ENCODE measurements at places on chromosomes 12 and 14.

GRCh38 chr12:88057994-88058718 is 29.0 kb upstream of the C12orf50 start:
- DNase-seq, result no peak

- DNase-seq, result no peak
Observed at GRCh38 chr14:92397150-92397952, 74.4 kb downstream of the SLC24A4 start.

- DNase-seq, result no peak
Observed at GRCh38 chr14:104657563-104658324, 31.7 kb upstream of the INF2 start.

GRCh38 chr14:56340932-56341331 is 222.7 kb downstream of the PELI2 start:
- no peak for DNase-seq

DNA sequence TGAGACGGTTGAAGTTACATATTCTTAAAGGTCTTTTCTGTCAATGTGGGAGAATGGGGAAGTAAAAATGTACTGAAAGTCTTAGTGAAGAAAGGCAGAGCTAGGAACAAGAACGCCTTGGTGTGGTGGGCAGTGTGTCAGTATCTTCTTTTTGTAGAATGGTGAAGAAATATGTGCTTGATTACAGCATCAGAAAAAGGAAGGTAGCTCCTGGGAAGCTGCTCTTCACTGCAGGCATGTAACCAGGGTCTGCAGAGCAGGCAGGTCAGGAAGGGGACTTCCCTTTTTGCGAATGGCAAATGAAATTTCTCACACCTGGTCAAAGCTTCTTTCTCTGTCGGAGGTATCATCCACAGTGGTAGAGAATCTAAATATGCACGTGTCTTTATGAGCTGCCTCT is 226.2 kb downstream of the ADAMTS20 start:
- no peak for DNase-seq

DNA sequence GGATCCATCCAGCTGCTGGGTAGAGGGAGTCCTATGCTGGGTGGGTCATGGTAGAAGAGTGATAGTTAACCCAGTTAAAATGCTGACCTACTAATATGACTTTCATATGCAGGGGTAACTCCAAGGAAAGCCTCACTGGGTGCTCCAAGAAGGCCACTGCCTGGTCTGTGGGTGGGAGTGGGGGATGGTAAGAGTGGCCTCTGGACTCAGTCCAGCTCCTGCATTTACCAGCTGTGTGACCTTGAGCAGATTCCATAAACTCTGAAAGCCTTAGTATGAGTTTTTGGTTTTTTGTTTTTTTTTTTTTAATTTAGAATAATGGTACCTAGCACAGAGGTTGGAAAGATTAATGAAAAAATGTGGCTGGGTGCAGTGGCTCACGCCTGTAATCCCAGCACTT is 51.6 kb downstream of the ARF6 start:
- no peak for DNase-seq

- no peak for DNase-seq
Observed at GRCh38 chr12:108777156-108777555, 45.8 kb upstream of the CORO1C start.

DNA sequence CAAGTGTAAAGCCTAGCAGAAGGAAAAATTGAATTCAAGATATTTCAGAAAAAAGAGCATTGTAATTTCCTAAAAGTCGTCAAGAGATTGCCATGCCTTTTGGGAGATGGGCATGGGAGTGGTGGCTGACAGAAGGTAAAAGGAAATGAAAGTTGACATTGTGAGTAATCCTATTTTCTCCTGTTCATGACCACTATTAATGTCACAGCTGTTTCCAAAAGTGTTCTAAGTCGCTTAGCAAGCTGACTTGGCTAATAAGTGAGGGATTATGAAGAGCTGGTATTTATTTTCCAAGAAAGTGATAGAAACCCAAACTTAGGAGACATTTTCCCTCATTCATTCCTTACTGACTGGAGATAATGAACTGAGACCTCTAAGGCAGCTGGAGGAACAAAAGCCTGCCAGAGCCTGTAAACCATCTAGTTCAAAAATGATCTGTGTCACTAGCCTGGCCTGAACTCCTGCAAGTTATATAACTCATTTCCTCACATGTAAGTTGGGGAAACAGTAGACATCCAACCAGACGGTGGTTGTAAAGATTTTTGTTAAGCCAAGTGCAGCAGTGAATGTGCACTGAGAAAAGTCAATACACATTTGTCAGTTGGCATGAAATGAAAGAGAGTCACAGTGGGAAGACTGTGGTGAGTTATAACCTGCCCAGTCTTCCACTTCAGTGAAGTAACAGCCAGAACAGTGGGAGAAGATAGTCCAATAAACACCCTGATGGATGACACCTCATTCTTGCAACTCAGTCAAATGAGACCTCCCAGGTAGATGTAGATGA is 75.8 kb downstream of the DIO2 start:
- DNase-seq, result no peak

DNA sequence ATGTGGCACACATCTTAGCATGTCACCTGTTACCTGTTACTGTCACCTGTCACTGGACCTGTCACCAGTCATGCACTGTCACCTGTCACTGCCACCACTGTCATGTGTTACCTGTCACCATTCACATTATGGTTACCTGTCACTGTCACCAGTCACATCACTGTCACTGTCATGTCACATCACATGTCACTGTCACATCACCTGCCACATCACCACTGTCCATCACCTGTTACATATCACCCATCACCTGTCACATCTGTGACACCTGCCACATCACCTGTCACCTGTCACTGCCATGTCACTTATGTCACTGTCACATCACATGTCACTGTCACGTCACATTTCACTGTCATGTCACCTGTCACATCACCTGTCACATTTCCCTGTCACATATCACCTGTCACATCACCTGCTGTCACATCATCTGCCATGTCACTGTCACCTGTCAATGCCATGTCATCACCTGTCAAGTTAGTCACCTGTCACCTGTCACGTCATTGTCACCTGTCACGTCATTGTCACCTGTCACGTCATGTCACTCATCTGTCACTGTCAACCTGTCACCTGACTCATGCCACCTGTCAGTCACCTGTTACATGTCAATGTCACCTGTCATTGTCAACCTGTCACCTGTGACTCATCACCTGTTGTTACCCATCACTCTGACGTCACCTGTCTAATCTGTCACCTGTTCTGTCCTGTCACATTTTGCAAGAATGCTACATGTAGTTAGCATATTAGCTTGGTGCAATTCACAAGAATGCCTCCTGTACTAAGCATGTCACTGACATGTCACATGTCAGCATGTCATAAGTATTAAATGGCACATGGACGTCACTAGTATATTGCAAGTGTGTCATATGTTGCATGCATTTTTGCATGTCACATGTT is 29.0 kb upstream of the TESC start:
- DNase-seq, result no peak

- DNase-seq, result no peak
Observed at GRCh38 chr12:12586879-12587675, 24.4 kb upstream of the DUSP16 start.

DNA sequence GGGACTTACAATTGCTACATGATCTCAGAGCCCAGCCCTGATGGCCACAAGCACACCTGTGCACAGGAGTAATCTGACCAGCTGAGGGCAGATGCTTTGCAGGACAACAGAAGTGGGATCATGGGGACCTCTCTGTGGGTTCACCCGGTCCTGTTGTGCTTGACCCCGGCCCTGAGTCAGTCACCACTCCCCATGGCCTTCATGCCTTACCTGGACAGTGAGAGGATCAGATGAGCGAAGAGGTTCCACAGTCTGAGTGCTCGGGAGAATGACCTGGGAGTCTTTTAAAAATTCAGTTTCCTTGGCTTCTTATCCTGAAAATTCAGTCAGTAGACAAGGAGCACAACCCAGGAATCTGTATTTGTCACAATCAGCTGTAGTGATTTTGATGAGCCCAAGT is 88.1 kb downstream of the NTF3 start:
- no peak for DNase-seq

GRCh38 chr12:5505116-5505515 is 73.2 kb downstream of the NTF3 start:
- no peak for DNase-seq

- no peak for DNase-seq
Observed at GRCh38 chr12:122308811-122309210, 42.5 kb upstream of the VPS33A start.

DNA sequence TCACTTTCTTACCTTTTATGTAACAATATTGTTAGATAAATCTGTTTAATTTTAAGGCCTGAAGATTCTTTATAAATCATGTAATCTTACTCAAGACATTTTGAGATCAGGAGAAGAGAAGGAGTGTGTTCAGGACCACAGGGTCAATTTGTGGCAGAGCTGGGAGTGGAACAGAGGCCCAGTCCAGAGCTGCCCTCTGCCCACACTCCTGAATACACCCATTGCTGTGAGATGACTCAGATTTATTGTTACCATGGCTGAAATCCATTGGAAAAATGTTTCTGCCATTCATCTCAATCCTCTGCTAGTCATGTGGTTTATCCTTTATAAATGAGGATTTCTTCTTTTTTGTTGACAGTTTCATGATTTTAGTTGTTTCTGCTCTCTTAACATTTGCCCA is 100.5 kb upstream of the STXBP6 start:
- DNase-seq, result no peak

GRCh38 chr12:81257947-81258551 is 180.2 kb downstream of the ACSS3 start:
- DNase-seq, result no peak

All from activated CD4-positive, alpha-beta memory T cell treated with anti-CD3 and anti-CD28 coated beads for 36 hours (primary cell).